CD4-positive, alpha-beta T cell treated with Interleukin-1 beta for 1 hour (primary cell): ENCODE measurements at places on chromosomes 11 and 22.

GRCh38 chr11:111082664-111083063 is 162.9 kb upstream of the POU2AF2 start:
- no peak for DNase-seq

GRCh38 chr11:59822989-59823566 is 12.5 kb upstream of the MRPL16 start:
- DNase-seq: peak; percentile 54

GRCh38 chr11:70331901-70332300 is 61.4 kb downstream of the PPFIA1 start:
- DNase-seq: no peak

DNA sequence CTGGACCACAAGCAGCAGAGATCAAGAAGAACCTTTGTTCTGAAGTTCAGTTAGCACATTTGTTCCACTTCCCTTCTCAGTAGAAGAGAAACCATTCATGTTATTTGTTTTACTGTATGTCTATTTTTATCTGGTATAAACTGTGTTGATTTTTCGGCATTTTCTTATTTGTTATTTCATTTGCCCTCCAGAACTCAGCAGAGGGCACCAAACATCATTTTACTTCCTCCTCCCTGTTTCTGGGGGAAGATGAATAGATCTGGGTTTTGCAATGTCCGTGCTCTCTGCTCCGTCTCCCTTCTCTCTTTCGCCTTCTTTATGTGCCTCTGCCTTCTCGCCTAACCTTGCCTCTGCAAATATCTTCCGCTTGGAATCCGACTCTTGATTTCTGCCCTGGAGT is 366.9 kb downstream of the NTM start:
- no peak for DNase-seq

DNA sequence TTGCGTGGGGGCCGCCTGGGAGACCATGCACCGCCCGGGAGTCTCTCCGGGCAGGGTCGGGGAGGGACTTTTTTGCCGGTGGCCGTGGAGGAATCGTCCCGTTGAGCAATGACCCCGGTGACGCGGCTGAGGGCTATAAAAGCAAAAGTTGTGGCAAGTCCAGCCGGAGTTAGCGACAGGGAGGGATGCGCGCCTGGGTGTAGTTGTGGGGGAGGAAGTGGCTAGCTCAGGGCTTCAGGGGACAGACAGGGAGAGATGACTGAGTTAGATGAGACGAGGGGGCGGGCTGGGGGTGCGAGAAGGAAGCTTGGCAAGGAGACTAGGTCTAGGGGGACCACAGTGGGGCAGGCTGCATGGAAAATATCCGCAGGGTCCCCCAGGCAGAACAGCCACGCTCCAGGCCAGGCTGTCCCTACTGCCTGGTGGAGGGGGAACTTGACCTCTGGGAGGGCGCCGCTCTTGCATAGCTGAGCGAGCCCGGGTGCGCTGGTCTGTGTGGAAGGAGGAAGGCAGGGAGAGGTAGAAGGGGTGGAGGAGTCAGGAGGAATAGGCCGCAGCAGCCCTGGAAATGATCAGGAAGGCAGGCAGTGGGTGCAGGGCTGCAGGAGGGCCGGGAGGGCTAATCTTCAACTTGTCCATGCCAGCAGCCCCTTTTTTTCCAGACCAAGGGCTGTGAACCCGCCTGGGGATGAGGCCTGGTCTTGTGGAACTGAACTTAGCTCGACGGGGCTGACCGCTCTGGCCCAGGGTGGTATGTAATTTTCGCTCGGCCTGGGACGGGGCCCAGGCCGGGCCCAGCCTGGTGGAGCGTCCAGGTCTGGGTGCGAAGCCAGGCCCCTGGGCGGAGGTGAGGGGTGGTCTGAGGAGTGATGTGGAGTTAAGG is at the start of gene NEAT1:
NEAT1 (plus strand) TSS at position 166 of the 883 bp plus-strand sequence.
- DNase-seq: peak; percentile 95

DNA sequence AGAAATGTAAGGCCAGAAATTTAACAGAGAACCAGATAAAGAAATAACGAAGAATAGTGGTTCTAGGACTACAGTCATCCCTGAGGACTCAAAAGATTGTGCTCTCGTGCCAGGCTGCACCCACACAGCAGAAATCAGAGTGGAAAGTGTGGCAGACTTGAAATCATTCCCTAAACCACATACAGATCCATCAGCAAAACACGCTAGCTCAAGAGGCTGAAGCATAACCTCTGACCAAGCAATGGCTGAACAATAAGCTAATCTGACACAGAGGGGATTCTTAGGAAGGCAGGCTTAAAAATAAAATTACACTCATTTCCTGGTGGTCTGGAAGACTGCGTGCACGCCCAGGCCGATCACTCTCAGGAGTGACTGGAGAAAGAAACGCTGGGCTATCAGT is 19.0 kb downstream of the NCF4 start:
- no peak for DNase-seq
